ENCODE measurements at places on chromosomes 16 and 17. TPM values are rescaled to one million over a fixed set of nuclear protein-coding genes. Genes with fewer than 3 reads are reported as not detected.

NPIPA2 gene
- total RNA-seq: not detected

KRT12 gene
- not detected for total RNA-seq

WDR59 gene
- 95.3 TPM for total RNA-seq

OTOP2 gene
- total RNA-seq: not detected

CNEP1R1 gene
- 20.4 TPM for total RNA-seq

EFCAB5 gene
- not detected for total RNA-seq

All from vagina (tissue), 2 donors.